ENCODE measurements at places on chromosomes 2 and 18.

DNA sequence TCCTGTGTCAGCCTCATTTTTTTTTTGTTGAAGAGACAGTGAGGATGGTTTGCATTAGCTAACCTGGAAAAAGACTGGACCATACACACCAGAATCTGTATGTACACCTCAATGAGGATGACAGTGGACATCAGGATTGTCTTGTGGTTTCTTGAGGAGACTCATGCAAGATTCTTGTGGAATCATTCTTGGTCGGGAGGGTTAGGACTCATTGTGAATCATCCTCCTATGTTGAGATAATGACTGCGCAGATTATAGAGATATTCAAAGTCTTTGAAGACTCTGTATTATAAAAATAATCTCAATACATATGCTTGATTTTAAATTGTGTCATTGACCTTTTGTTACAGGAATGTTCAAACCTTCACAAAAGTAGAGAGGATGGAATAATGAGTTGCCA, 49.1 kb upstream of the DOCK10 start:
- peak; percentile 97 for DNase-seq

DNA sequence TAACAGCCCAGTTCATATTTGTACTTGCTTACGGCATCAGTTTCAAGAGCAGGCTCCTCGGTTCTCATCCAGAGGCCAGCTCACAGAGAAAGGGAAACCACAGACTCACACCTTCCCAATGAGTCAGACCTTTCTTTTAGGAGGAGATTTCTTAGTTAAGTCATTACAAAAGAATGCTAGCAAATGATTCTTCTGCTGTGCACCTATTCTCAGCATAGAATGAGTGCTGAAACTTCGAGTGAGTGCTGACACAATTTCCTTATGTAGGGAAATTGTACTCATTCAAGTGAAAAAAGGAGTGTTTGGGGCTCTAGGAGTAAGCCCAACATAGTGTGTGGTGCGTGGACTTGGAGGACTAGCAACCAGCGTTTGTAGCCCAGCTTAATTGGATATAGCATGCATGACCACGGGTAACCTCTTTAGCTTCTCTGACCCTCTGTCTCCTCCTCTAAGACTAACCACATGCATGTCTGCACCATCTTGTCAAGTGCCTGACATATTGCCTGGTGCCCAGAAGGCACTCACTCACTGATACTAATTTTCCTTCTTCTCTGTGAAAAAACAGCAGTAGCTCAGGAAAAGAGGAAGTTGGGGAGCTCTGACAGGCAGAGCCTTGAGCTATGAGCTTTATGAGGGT, 87.0 kb downstream of the ALPK2 start:
- peak; percentile 98 for DNase-seq

DNA sequence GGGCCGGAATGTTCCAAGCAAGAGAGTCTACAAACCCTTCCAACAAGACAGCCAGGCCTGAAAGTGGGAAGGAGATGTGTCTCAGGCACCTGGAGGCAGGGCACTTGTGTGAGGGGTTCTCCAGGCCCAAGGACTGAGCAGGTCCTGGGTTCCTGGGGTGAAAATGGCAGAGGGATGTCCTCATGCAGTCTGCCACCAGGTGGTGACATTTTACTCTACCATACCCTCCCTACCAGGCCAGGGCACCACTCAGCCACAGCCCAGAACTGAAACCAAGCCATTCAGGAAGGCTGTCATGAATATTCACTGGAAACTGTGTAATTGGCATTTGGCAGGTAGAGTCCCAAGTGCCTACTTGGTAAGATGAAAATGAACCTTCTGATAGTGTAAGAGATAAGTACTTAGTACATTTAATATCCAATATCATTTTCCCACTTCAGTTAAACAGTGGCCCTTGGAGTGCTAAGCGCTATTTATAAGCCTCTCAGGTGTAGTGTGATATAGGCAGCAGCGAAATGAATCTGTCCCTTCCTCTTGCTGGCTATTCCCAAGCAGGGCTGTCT, 185.1 kb downstream of the MYO5B start:
- DNase-seq: peak; percentile 46

- DNase-seq: peak; percentile 32
Measured at GRCh38 chr2:72919414-72920317, 2.3 kb downstream of the EMX1 start.

- no peak for DNase-seq
Measured at GRCh38 chr2:1231466-1232063, 181.7 kb upstream of the TPO start.
